ENCODE measurements at places on chromosomes 1 and 21. TPM values are rescaled to one million over a fixed set of nuclear protein-coding genes. Genes with fewer than 3 reads are reported as not detected.

DPT gene
- not detected for total RNA-seq

HORMAD1 gene
- total RNA-seq: not detected

TCHH gene
- total RNA-seq: not detected

CD48 gene
- 338 TPM for total RNA-seq

OLFML3 gene
- 0.10 TPM for total RNA-seq

HTR6 gene
- total RNA-seq: 0.37 TPM

TMEM269 gene
- total RNA-seq: 0.24 TPM

DNA sequence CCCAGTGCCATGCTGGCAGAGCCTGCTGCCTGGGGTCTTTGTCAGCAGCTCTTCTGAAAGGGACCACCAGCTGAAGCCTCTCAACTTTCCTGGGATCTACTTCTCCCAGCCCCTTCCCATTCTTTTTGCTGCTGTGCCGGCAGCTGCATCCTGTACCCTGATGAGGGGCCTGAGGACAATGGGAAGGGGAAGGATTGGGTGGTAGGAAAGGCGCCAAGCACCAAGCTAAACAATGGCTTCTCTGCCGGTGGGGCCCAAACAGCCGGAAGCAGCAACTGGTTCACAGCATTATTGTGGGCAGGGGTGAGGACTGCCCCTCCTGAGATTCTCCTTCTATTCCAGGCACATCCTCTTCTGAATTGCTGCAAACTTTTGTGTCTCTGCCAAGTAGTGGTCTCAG lies 5.0 kb upstream of the EFCAB14 start:
- H3K27me3 ChIP-seq: peaks cover 15% of the 10 kb centered on the region
- H3K27ac ChIP-seq: no peak overlapping the region
- no peak for DNase-seq
- H3K36me3 ChIP-seq: no peaks in the 10 kb centered on the region
- no peak overlapping the region for H3K4me3 ChIP-seq
- H3K4me1 ChIP-seq: peaks cover 8% of the 10 kb centered on the region

DNA sequence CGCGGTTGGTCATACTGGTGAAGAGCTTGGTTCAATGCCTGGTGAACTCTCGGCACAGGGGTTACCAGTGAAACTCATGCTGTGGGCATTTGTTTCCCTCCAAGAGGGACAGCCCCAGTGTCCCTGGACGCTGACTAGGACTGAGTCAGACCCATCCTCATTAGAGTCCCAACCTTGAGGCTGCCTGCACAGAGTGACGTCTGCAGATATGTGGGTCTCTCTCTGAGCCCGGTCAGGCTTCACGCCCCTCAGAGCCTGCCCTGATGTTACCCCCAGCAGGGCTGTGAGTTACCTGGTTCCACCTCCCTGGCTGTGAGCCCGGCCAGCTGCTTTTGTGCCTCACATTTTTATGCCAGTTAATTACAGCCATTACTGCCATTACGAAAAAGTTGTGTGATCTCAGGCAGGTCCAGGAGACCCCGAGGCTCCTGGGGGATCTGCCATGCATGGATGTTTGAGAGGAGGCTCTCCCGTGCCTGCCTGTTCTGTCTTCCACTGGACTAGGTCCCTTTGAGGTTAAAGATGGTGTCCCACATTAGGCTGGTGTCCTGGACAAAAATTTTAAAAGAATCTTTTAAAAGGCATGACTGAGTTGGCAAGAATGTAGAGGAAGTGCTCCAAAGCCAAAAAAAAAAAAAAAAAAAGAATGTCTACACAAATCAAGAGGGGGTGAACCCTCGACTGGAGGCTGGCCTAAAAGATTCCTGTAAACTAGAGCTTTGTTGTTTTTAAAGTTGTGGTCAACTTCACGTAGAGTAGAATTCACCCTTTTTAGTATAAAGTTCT lies 36.6 kb upstream of the PADI1 start:
- H3K36me3 ChIP-seq: no peaks in the 10 kb centered on the region
- H3K27ac ChIP-seq: no peak overlapping the region
- H3K4me3 ChIP-seq: no peak overlapping the region

DNA sequence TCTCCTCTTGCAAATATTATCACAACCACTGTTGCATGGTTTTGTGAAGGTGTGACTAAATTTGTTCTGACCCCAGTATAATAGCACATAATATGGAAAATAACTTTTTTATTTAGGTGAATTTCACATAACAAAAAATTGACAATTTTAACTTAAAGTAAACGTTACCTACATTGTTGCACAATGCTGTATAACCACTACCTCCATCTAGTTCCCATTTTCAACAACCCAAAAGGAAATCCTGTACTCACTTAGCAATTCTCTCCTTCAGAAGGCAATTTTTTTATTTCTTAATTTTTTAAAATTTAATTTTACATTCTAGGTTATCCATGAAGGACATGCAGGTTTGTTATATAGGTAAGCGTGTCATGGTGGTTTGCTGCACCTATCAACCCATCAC lies 95.2 kb downstream of the KCNJ6 start:
- no peaks in the 10 kb centered on the region for H3K4me1 ChIP-seq
- H3K36me3 ChIP-seq: no peaks in the 10 kb centered on the region
- DNase-seq: no peak
- H3K27ac ChIP-seq: no peak overlapping the region

- H3K36me3 ChIP-seq: peaks cover 32% of the 10 kb centered on the region
- DNase-seq: no peak
- no peak overlapping the region for H3K4me3 ChIP-seq
Measured at GRCh38 chr1:33328817-33329216, 7.9 kb upstream of the A3GALT2 start.

DNA sequence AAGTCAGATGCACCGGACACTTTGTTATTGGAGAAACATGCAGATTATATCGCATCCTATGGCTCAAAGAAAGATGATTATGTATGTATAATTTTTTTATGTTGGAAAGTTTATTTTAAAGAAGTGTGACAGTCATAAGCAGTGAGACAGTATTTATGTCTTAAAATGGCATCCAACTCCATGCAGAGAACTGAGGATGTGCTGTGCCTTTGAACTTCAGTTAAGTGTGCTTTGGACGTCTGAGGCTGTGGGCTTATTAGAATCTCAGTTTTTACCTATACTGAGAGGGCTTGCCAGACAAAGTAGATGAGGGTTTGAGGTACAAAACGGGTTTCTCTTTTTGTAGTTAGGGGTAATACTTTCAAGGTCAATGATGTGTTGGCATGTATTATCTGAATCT lies 1.5 kb downstream of the RABGGTB start:
- DNase-seq: no peak
- peaks cover 59% of the 10 kb centered on the region for H3K36me3 ChIP-seq
- H3K4me3 ChIP-seq: peak overlapping the region; percentile 99
- peak overlapping the region; percentile 99 for H3K27ac ChIP-seq
- H3K4me1 ChIP-seq: peaks cover 35% of the 10 kb centered on the region
- no peaks in the 10 kb centered on the region for H3K27me3 ChIP-seq

GRCh38 chr1:208040821-208041297 lies 129.9 kb upstream of the CD34 start:
- peaks cover 3% of the 10 kb centered on the region for H3K27me3 ChIP-seq
- H3K4me3 ChIP-seq: no peak overlapping the region
- no peaks in the 10 kb centered on the region for H3K4me1 ChIP-seq
- no peaks in the 10 kb centered on the region for H3K36me3 ChIP-seq

DNA sequence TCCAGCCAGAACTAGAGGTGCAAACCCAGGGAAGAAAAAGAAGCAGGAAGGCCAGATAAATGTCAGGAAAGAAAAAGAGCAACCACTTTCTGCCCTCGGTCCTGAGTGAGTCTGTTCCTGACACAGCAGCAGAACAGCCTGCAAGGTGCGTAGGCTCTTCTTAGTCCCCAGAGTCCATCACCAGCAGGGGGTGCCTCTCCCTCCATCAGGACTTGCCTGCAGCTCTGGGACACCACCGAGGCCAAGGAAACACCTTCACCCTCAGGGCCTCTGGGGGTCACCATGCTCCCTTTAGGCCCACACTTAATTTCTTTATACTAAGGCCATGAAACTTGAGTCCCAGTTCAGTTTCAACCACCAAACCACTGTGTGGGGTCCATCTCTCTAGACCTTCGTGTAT lies 43.7 kb upstream of the NFASC start:
- H3K4me1 ChIP-seq: peaks cover 5% of the 10 kb centered on the region
- peaks cover 33% of the 10 kb centered on the region for H3K27me3 ChIP-seq
- no peak overlapping the region for H3K27ac ChIP-seq
- no peaks in the 10 kb centered on the region for H3K36me3 ChIP-seq
- no peak overlapping the region for H3K4me3 ChIP-seq

DNA sequence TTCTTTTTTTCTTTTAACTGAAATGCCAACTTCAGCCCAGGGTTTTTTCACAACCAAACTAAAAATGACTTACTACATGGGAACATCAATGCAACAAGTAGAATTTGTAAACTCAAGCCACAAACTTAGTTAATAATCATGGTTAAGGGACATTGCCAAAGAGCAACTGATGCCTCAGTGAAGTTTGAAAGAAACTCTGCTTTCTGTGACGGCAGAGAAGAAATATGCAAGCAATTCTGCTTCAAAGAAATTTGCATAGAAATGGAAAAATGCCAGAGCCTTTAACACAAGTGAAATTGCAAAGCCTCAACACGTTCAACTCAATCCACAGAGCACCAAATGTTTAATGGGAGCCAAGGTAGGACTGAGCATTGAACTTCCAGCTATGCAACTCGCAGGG lies 5.0 kb upstream of the CHD5 start:
- H3K27ac ChIP-seq: no peak overlapping the region
- H3K4me1 ChIP-seq: peaks cover 56% of the 10 kb centered on the region
- peaks cover 31% of the 10 kb centered on the region for H3K36me3 ChIP-seq
- no peak for DNase-seq
- peaks cover 18% of the 10 kb centered on the region for H3K27me3 ChIP-seq

DNA sequence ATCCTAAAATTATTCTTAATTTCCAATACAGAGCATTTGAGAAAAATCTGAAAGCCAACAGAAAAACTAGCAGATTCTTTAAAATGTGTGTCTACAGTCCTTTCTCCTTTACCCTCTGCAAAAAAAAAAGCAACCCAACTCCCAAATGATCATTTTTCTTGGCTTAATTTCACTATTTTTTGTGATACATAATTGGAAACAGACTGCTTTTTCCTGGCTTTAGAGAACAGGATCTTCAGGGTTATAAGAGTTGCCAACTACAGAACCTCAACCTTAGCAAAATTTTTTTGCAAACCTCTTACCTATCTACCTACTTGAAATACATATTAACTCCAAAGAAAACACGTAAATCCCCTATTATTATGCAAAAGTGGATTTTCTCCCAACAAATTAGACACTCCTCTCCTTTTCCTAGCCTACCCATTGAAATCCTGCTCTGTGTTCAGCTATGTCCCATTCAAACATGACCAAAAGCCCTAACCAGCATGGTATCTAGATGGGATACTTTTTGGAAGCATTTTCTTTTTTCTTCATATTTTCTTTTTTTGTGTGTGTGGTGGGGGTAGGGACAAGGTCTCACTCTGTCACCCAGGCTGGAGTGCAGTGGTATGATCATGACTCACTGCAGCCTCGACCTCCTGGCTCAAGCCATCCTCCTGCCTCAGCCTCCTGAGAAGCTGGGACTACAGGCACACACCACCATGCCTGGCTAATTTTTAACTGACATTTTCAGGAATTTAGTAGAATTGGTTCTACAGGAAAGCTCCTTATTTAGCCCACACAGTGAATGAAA lies 9.0 kb downstream of the TGFBR3 start:
- peaks cover 66% of the 10 kb centered on the region for H3K4me1 ChIP-seq
- no peaks in the 10 kb centered on the region for H3K36me3 ChIP-seq
- H3K27me3 ChIP-seq: no peaks in the 10 kb centered on the region
- DNase-seq: peak; percentile 12

- peak overlapping the region; percentile 29 for H3K4me3 ChIP-seq
- no peak for DNase-seq
- H3K27ac ChIP-seq: no peak overlapping the region
- peaks cover 4% of the 10 kb centered on the region for H3K4me1 ChIP-seq
- H3K36me3 ChIP-seq: no peaks in the 10 kb centered on the region
Measured at GRCh38 chr1:201649761-201650622, 111.1 kb downstream of the NAV1 start.

GRCh38 chr1:1088029-1088800 lies 14.1 kb upstream of the RNF223 start:
- H3K36me3 ChIP-seq: peaks cover 3% of the 10 kb centered on the region
- peaks cover 5% of the 10 kb centered on the region for H3K4me1 ChIP-seq
- peak overlapping the region; percentile 30 for H3K27ac ChIP-seq
- no peaks in the 10 kb centered on the region for H3K27me3 ChIP-seq
- no peak overlapping the region for H3K4me3 ChIP-seq
- DNase-seq: no peak

DNA sequence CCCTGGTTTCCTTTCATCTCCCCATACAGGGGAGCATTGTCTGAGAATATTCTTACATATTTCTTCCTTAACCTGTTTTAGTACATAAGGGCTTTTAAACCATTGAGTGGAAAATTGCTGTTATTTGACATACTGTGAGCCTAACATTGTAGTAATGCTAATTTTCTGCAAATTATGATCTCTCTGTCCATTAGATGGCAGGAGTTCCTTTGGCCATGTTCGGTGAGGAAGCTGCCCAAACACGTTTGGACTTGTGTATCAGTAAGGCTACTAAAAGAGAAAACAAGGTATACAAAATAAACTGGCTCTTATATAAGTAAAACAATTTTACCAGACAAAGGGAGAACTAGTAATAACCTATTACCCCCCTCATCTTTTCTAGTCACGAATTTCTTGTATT lies 29.2 kb downstream of the CDC7 start:
- DNase-seq: no peak
- H3K4me1 ChIP-seq: peaks cover 6% of the 10 kb centered on the region
- H3K27me3 ChIP-seq: no peaks in the 10 kb centered on the region

GRCh38 chr1:54745274-54745673 lies 19.0 kb downstream of the PARS2 start:
- no peak overlapping the region for H3K27ac ChIP-seq
- peaks cover 10% of the 10 kb centered on the region for H3K36me3 ChIP-seq
- no peak for DNase-seq
- no peak overlapping the region for H3K4me3 ChIP-seq
- H3K27me3 ChIP-seq: no peaks in the 10 kb centered on the region

DNA sequence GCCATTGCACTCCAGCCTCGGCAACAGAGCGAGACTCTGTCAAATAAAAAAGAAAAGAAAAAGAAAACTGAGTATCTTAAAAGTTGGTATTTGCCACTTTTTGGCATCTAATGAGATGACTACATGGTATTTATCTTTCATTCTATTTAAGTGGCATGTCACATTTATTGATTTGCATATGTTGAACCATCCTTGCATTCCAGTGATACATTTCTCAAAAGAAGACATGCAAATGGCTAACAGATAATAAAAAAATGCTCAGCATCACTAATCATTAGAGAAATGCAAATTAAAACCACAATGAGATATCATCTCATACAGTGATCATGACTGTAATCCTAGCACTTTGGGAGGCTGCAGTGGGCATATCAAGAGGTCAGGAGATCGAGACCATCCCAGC lies 28.1 kb downstream of the SFPQ start:
- DNase-seq: no peak
- no peaks in the 10 kb centered on the region for H3K27me3 ChIP-seq
- no peaks in the 10 kb centered on the region for H3K4me1 ChIP-seq
- no peak overlapping the region for H3K27ac ChIP-seq
- H3K36me3 ChIP-seq: peaks cover 2% of the 10 kb centered on the region

GRCh38 chr1:67777016-67777415 lies 56.3 kb downstream of the GNG12 start:
- no peak for DNase-seq
- peaks cover 11% of the 10 kb centered on the region for H3K27me3 ChIP-seq
- no peaks in the 10 kb centered on the region for H3K36me3 ChIP-seq
- no peak overlapping the region for H3K4me3 ChIP-seq
- H3K4me1 ChIP-seq: no peaks in the 10 kb centered on the region
- H3K27ac ChIP-seq: no peak overlapping the region

- H3K36me3 ChIP-seq: no peaks in the 10 kb centered on the region
- H3K4me3 ChIP-seq: no peak overlapping the region
- no peaks in the 10 kb centered on the region for H3K4me1 ChIP-seq
- no peak overlapping the region for H3K27ac ChIP-seq
- H3K27me3 ChIP-seq: no peaks in the 10 kb centered on the region
- no peak for DNase-seq
Measured at GRCh38 chr21:23660560-23660959, 1946.7 kb downstream of the MRPL39 start.
